ENCODE measurements at places on chromosomes 16 and 17. TPM values are rescaled to one million over a fixed set of nuclear protein-coding genes. Genes with fewer than 3 reads are reported as not detected.

- DNase-seq = no peak
Measured at GRCh38 chr16:57540906-57541753, 1.3 kb upstream of the ADGRG5 start.

GRCh38 chr16:58428621-58429542 is 36.6 kb downstream of the GINS3 start:
- DNase-seq = no peak

DNA sequence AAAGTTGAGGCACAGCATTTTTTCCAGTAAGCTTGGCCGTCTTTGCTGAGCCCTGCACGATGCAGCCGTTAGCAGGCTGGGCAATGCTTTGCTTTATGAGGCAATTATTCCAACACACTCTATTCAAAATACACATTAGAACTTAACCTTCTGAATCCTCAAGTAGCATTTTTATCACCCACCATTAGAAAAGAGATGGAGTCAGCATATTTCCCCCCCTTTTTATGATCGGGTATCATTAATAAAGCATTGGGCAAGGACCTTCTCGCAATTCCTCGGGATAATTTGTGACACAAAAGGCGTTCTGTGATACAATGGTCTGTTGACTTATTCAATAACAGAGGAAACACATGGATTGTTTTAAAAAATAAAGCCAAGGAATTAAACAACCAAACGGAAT is 374.5 kb upstream of the RBFOX1 start:
- DNase-seq = no peak

GRCh38 chr17:69669441-69670178 is 255.1 kb downstream of the MAP2K6 start:
- no peak for DNase-seq

CPHXL2 gene
- total RNA-seq = not detected

- DNase-seq = no peak
Measured at GRCh38 chr17:18008496-18009268, 30.3 kb downstream of the ATPAF2 start.
